ENCODE measurements at places on chromosomes 16 and 17.

GRCh38 chr16:13046061-13046821 is 144.8 kb downstream of the SHISA9 start:
- no peak for DNase-seq

GRCh38 chr17:39926588-39927100 is 757 bp downstream of the ORMDL3 start:
- DNase-seq: peak; percentile 31

DNA sequence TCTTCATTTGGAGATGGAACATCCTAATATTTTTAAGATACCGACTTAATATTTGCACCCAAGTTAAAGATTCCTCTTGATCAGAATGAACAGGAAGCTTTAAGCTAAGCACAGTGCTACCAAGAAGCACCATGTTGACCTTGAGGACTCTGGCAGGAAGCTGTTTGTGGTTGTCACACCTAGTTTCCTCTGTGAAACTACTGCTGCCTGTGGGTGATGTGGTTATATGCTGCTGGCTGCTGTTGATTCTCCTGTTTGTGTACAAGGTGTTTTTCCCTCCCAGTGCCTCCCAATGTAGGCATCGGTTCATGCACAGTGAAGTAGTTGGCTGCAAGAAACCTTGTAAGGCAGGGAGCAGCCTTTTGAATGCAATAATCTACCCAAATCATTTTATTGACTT is 23.4 kb downstream of the RBL2 start:
- peak; percentile 25 for DNase-seq

GRCh38 chr17:6796887-6797490 is 21.0 kb downstream of the FBXO39 start:
- no peak for DNase-seq

DNA sequence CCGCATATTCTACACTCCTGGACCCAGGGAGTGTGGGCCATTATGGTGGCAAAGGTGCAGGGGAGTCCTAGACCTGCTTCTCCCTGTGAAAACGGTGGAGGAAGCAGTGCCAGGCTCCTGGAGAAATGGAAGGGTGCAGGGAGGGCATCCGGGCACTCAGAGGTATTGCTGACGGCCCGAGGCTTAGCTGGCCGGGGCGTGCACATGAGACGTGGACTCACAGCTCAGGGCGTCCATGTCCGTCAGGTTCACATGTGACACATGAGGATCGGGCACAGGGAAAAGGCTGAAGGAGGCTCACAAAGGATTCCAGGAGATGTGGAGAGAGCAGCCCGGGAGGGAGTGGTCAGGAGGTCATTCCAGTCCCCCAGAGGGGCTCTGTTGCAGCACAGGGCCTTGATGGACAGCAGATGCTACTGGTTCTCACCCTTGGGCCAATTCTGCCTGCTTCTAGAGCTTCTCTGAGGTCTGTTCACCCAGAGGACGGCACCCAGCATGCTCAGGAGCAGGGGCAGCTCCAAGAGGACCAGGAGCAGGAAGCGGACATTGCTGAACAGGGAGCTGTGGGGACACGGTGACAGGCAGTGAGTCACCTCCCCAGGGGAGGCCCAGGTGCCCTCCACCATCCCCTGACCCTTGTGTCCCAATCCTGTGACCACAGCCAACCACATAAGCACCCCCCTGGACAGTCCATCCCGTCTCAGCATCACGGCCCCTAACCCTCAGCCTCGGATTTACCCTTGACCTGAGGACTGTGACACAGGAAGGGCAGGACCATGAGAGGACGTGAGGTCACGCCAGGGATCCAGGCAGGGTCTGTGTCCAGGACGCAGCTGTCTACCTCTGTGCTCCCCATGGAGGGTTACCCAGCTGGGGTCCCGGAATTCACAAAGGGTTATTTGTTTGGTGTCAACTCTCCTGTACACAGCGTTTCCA is 4.5 kb downstream of the CD300C start:
- DNase-seq: no peak

- no peak for DNase-seq
Measured at GRCh38 chr17:78089576-78090281, 38.8 kb downstream of the TMC6 start.

- DNase-seq: peak; percentile 74
Measured at GRCh38 chr16:81403601-81404391, 40.8 kb upstream of the CMIP start.

DNA sequence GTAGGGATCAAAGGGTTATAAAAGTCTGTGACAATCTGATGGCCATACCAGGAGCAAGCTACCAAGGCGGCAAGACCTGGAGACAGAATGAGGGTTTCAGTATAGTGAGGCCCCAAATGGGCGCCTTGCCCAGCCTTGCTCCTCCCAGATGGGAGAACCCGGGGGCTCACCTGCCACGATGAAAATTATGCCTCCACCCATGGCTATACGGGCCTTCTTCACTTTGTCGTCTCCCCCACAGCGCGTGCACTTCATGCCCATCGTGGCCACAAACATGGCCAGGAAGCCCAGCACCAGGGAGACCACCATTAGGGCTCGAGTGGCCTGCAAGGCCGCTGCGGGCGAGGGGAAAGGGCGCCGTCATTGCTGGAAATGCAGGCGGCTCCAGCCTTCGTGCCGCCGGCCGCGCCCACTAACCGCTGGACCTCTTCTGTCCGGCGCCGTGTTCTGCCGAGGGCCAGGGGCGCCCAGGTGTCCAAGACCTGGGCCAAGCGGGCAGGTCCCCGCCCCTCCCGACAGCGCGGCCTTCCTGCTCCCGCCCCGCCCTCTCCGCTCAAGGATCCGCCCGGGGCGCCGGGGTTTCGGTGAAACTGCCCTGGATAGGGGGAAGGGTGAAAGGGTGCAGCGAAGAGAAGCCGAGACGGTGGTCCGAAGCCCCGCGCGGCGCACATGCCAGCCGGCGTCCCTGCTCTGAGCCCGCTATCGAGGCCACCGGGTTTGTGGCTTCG is 1.5 kb downstream of the CLDN7 start:
- DNase-seq: no peak

DNA sequence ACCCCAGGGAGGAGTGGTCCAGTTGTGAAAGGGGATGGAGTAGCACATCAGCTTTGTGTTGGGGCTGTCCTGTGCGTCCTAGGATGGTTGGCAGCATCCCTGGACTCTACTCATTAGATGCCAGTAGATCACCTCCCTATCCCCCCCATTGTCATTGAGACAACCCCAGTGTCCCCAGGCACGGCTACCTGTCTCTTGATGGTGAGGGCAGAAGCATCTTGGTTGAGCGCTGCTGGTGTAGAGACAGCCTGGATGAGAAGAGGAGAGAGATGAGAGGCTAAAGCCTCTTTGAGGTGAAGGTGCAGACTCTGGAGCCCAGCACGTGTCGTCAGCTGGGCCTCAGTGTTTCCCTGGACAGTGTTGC is 55.4 kb downstream of the TNFRSF13B start:
- DNase-seq: no peak

- no peak for DNase-seq
Measured at GRCh38 chr17:71067669-71068407, 898.5 kb downstream of the KCNJ2 start.

DNA sequence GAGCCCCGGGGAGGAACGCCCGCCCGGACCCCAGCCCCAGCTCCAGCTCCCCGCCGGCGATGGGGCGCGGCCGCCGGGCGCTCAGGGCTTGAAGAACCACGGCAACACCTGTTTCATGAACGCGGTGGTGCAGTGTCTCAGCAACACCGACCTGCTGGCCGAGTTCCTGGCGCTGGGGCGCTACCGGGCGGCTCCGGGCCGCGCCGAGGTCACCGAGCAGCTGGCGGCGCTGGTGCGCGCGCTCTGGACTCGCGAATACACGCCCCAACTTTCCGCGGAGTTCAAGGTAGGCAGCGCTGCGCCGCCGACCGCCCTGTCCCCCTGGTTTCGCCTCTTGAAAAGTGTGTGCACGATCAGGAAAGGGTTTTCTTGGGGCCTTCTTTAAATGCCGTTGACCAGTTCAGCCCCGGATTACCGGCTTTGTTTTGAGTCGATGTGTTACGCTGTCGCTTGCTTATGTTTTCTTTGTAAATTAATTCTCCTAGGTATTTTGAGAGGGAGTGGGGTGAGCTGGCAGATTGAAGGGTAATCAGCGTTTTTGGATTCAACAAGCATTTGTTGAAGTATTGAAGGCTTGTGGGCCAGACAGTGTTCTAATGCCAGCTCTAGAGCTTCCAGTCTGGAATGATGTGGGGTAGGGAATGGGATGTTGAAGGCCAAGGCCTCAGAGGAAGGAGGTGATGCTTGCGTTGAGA is 681 bp downstream of the USP43 start:
- peak; percentile 4 for DNase-seq

DNA sequence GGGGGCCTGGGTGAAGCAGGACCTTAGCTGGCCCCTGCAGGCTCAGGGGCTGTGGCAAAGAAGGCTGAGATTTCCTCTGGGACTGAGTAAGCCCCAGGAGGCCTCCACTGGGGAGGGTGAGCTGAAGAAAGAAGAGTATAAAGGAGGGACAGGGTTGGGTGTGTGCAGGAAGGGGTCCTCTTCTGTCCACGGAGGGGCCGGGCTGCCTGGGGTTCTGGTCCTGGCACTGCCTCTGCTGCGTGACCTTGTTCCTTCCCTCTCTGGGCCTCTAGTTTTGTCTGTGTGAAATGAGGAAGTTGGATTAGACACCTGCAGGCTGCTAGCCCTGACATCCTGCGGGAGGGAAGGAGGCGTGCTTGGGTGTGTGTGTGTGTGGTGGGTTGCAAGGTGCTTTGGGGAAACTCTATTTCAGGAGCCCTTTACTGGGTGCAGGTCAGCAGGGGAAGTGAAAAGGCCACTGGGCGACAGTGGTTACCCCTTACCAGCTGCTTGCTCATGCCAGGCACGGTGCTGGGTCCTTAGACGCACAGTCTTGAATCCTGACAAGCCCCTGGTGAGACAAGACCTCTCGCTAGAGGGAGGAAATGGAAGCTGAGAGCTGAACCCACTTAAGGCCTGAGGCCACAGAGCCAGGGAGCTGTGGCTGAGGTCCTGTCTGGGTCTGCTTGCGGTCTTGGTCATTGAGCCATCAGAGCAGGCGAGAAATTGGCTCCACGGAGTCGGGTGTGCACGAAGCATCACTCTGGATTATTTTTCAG is 60.7 kb downstream of the OR1D5 start:
- no peak for DNase-seq

DNA sequence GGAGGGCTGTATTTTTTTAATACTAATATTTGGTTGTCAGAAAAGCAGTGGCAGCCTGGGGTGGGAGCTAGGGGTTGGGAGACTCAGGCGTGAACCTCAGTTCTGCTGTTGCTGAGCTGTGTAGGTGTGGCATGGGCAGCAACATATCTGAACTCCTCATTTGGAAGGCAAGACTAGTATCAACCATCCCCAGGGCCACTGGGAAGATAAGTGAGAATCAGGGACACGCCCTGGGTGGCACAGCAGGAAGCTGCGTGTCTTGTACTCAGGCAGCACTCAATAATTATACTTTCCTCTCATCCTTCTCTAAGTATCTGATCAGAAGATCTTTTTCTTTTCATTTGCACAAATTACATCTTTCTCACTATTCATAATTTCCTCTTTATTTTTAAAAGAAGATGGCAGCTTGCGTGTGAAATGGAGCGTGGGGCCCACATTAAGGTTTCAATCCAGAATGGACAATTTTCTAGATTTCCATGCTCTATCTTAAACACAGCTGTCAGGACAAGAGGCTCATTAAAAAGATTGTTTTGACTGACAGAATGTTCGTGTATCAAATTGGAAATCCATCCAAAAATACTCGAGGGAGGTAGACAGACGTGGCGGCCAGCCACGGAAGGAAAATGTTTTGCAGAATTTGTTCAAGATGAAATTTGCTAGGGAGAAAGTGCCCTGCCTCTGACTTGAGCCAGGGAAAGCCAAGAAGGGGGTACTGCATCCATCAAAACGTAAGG is 121.1 kb downstream of the CPPED1 start:
- DNase-seq: no peak

DNA sequence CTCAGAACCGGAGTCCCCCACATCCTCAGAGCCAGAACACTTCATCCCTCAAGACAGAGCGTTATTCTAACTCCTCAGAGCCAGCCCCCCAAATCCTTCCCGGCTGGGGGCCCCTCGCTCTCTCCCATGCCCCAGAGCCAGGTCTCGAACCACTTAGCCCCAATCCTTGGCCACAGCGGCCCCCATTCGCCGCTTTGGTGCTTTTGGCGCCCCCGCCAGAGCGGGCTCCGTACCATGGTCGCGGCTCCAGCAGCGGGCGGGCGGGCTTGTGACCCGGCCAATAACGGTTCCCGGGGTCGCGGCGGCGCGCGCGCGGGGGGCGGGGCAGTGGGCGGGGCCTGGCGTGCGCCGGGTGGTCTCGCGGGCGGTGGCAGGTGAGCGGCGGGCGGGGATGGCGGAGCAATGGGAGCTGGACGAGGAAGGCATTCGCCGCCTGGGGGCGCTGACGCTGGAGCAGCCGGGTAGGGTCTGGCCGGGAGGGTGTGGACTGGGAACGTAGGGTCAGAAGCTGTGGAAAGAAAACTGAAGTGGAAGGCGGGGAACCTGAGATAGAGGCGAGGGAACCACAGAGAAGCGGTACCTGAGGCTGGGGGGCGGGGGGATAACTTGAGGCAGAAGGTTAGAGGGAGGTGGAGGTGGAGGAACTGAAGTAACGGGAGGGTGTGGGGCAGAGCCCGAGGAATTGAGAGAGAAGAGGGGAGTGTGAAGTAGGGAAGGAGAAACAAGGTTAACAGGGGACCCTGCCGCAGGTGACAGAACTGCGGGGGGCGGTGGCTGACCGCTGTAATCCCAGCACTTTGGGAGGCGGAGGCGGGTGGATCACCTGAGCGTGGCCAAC is at the start of the genes KCTD19 and LRRC36:
KCTD19 (minus strand) TSS at position 270 of the 838 bp plus-strand sequence; CDS start at position 236, 34 bp downstream.
LRRC36 (plus strand) TSS at position 344 of the 838 bp plus-strand sequence; CDS start at position 392, 48 bp downstream.
- peak; percentile 61 for DNase-seq

DNA sequence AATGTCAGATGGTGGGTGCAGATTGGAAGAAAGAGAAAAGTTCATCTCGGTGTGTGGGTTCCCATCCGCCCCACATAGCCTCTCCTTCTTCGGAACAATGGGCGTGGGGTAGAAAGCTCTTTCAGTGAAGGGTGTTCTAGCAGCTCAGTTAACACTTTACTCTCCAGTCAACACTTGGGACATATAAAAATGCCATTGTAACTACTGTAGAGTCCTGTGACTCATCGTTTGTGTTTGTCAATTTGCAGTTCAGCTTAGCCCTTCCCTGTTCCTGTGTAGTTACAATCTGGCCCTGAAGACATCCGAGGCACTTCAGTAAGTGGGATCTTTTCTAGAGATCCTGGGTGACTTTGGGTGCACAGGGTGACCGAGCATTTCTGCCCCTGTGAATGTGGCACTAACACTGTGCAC is 11.5 kb upstream of the CLEC18C start:
- no peak for DNase-seq
